COLO829 (cell line): ENCODE measurements at places on chromosomes 13 and 19.

DNA sequence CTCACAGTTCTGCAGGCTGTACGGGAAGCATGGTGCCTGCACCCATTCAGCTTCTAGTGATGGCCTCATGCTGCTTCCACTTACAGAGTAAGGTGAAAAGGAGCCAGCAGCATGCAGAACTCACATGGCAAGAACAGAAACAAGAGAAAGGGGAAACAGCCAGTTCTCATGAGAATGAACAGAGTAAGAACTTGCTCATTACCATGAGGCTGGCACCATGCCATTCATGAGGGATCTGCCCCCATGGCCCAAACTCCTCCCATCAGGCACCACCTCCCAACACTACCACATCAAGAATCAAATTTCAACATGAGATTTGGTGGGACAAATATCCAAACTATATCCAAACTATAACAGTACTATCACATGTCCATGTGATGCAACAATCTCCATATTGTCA, 72.1 kb downstream of the KATNAL1 start:
- no peak for DNase-seq

- DNase-seq: peak; percentile 63
Observed at GRCh38 chr19:17282488-17283125, 906 bp downstream of the ANKLE1 start.

- DNase-seq: no peak
Observed at GRCh38 chr13:108681986-108682575, 52.7 kb downstream of the MYO16 start.

DNA sequence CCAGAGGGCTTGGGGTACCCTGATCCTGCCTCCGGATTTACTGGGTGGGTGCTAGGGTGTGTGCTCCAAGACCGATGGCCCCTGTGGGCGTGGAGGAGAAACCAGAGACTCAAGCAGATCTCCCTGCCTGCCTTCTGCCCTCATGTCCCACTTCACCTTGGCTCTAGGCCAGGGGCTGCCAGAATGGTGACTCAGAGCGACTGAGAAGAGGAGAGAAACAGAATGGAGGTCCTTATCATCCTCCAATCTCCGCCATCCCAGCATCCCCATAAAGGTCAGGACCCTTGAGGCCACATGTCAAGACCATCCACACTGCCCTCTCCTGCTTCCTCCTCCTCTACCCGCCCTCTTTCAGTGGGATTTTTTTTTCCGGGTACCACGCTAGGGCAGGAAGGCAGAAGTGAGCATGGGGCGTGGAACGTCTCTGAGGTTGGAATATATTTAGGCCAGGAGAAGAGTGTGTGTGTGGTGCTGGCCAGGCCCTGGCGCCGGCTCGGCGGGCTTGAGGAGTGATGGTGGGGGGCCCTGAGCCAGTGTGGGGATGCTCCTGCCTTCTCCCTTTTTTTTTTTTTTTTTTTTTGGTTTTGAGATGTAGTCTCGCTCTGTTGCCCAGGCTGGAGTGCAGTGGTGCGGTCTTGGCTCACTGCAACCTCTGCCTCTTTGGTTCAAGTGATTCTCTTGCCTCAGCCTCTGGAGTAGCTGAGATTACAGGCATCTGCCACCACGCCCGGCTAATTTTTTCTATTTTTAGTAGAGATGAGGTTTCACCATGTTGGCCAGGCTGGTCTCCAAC, 22.3 kb downstream of the IER2 start:
- DNase-seq: peak; percentile 87

DNA sequence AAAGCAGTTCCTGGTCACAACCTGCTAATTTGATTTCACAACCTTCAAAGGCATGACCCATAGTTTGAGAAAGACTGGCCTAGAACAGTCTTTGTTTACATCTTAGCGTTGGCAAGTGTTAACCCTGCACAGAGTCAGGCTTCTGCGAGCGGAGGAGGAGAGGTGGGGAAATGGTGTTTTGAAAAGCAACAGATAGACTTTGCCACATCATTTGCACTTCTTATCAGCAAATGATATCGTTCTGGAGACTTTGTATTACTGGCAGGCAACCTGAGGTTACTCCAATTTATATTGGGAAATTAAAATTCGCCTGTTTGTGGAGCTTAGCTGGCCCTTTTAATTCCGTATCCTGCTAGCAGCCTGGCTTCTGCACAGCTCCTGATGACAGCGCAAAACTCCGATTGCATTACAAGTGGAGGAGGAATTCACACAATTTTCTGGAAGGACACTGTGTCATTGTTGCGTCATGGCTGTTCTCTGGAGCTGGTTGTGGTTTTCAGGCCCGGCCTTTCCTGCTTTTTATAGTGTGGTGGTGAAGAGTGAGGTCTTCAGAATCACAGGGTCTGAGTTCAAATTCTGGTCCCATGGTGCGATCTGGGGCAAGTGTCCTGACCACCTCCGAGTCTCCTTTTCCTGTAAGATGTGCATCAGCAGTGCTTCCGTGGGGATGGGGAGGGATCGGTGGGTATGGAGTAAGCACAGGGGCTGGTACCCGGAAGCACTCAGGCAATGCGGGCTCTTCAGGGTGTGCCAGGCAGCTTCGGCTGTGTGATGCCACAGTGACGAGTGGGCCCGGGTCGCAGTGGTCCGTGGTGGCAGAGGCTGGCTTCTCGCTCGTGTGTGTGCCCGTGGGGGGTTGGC, 49.1 kb upstream of the EHD2 start:
- no peak for DNase-seq

DNA sequence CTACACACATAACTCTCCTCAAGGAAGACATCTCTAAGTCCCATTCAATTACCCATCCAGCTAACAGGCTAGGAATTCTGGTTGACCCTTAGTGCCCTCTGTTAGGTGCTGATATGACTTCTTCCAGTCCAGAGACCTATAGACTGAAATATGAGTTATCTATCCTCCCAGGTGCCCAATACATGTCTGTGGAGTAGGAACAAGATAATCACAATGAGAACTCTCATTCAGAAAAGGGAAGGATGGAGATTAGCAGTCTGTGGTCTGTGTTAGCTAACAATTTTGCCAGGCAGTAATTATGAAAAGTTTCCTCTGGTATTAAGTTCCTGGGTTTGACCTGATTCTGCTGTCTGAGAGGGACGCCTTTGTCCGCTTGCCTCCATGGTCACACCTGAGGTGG, 44.2 kb upstream of the SLAIN1 start:
- DNase-seq: no peak

GRCh38 chr13:48094404-48094780, 512 bp downstream of the MED4 start:
- DNase-seq: no peak

DNA sequence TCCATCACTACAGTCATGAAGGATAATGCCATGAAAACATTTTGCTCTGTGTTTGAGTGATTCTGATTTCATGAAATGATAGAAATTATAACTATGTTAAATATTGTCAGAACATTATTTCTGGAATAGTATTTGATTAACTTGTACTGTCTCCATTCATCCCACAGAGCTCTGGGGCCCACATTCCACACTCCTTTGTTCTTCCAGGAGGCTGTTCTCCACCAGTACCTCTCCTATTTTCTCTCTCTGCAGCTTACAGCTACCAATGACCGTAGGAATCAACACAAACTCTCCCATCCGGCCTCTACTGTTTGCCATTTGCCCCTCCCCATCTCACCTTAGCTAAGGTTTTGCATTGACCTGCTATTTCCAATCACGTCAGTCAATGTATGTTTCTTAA, 240.9 kb downstream of the LMO7 start:
- no peak for DNase-seq

GRCh38 chr13:79409828-79410227, 3.8 kb upstream of the RBM26 start:
- no peak for DNase-seq

- no peak for DNase-seq
Observed at GRCh38 chr19:55358493-55358892, 4.0 kb upstream of the COX6B2 start.

DNA sequence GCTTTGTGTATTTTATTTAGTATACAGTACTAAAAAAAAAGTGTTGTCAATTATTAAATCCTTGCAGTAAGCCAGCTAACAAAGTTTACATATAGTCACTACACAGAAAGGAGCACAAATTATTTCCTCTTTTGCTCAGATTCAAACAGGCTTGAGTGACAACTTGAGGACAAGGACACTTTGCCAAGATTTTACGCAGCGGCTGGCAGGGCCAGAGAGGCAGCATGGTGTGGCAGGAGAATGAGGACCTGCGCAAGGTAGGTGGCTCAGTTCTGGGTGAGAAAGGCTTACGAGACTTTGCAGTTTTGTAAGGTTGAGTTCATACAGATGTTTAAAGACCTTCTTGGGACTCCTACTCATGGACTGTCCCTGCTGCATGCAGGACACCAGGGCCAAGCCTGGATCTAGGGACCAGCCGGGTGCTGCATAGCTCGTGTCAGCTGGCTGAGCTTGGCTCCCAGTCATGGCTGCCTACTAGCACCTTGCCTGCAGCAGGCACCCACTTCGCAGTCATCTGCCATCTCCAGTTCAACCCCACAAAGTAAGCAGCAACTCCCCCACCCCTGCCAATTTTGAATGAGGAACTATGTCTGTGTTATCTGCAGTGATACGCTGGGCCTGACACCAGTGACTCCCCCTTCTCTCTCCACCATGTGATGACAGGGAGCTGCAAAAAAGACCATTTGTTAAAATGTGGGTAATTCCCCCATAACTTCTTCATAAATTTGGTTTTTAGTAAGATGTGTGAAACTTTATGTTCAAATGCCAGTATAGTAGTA, 3.7 kb upstream of the TUBA3C start:
- no peak for DNase-seq

DNA sequence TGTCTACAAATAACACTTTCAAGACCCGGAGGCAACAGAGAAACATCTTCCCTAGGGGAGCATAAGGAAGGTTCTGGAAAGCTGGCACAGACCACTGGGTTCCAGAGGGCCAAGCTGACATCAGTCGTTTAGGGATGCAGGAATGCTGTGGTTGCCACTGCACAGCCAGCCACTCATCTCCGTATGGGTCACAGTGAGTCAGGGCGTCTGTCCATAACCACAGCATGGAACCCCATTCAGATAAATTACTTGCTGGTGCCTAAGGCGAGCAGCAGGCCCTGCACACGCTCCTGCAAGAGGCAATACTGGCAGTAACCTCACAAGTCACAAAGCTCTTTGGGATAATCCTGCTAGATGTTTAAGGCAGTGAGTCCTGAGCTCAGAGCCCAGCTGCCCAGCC, 140.9 kb upstream of the UBL3 start:
- no peak for DNase-seq

- DNase-seq: no peak
Observed at GRCh38 chr13:110831437-110832204, 83.2 kb downstream of the ANKRD10 start.

- no peak for DNase-seq
Observed at GRCh38 chr19:3670796-3671679, 29.2 kb downstream of the PIP5K1C start.

DNA sequence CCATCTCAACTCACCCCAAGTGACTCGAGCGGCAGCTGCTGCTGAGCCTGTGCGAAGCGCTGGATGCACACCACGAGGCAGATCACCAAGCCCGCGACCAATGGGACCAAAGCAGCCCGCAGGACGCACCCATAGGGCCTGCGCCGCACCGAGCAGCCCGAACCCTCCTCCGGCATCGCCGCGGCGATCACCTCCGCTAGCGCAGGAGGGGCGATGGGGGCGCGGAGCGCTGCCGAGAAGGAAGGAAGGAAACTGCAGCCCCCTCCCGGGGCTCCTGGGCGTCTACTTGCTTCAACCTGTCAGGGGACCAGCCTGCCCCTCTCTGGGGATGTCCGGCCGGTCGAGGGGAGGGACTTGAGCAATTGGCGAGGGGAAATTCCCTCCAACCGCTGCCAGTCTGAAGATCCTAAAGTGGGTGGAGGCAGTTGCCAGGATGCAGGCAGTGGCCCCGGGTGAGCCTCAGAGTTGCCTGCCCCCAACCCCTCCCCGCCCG, at the start of gene CD70:
Gene CD70, minus strand, starts transcription at position 324 of the 493 bp plus-strand sequence. Its CDS starts 148 bp downstream, at position 176.
- DNase-seq: no peak

GRCh38 chr13:50649211-50649610, 194.3 kb downstream of the DLEU7 start:
- DNase-seq: peak; percentile 3

- no peak for DNase-seq
Observed at GRCh38 chr19:8259142-8259921, 48.8 kb downstream of the CD320 start.

GRCh38 chr13:85417807-85418206, 381.4 kb downstream of the SLITRK6 start:
- DNase-seq: no peak

- no peak for DNase-seq
Observed at GRCh38 chr19:6971366-6971765, 49.9 kb downstream of the MBD3L2B start.

- DNase-seq: no peak
Observed at GRCh38 chr19:31180907-31181306, 168.3 kb downstream of the TSHZ3 start.

DNA sequence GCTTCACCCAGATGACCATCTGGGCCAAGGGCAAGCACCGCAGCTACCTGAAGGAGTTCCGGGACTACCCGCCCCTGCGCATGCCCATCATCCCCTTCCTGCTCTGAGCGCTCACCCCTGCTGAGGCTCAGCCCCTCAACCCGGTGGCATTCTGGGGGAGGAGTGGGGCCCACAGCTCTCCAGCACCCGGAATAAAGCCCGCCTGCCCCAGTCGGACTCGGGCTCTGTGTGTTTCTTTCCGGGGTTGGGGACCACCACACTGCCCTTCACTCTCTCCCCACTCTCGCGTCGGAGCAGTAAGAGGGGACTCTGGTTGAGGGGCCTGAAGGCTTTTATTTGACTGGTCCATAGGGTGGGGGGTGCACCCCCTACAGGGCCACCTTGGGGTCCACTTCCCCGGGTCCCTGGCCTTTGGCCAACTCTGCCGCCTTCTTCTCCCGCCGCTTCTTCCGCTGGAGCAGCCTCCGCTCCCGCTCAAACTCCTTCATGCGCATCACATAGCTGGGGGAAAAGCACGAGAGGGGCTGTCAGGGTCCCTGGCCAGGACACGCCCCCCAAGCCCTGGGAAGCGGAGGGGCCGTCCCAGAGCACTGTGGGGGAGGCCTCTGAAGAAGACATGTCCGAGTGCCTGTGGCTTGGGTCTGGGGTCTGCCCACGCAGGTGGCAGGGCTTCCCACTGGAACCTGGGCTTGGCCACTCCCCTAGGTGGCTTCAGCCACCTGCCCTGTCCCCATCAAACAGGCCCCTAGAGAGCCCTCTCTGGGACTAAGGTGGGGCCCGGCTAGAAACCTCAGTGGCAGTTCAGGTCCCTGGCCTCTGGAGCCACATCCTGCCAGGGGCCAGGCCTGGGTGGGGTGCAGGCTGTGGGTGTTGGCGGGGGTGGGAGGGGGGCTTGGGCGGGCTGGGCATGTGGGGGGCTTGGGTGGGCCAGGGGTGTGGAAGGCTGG, 5.8 kb downstream of the NDUFB7 start:
- DNase-seq: no peak

GRCh38 chr19:4861147-4861546, 6.3 kb downstream of the PLIN3 start:
- no peak for DNase-seq
